GM23248 (cell line): ENCODE measurements at places on chromosomes 12 and 14. TPM values are rescaled to one million over a fixed set of nuclear protein-coding genes. Genes with fewer than 3 reads are reported as not detected.

- DNase-seq = peak; percentile 89
These were observed 861 bp downstream of the IL26 start for GRCh38 chr12:68224613-68225285.

- no peak for DNase-seq
These were observed 23.2 kb upstream of the CCNT1 start for GRCh38 chr12:48739618-48740269.

- peak; percentile 64 for DNase-seq
These were observed 163.5 kb upstream of the NEDD1 start for GRCh38 chr12:96743606-96744005.

GRCh38 chr14:27372771-27373170 lies 774.9 kb upstream of the NOVA1 start:
- no peak for DNase-seq

- no peak for DNase-seq
These were observed 154.4 kb downstream of the FUT8 start for GRCh38 chr14:65566820-65567522.

DNA sequence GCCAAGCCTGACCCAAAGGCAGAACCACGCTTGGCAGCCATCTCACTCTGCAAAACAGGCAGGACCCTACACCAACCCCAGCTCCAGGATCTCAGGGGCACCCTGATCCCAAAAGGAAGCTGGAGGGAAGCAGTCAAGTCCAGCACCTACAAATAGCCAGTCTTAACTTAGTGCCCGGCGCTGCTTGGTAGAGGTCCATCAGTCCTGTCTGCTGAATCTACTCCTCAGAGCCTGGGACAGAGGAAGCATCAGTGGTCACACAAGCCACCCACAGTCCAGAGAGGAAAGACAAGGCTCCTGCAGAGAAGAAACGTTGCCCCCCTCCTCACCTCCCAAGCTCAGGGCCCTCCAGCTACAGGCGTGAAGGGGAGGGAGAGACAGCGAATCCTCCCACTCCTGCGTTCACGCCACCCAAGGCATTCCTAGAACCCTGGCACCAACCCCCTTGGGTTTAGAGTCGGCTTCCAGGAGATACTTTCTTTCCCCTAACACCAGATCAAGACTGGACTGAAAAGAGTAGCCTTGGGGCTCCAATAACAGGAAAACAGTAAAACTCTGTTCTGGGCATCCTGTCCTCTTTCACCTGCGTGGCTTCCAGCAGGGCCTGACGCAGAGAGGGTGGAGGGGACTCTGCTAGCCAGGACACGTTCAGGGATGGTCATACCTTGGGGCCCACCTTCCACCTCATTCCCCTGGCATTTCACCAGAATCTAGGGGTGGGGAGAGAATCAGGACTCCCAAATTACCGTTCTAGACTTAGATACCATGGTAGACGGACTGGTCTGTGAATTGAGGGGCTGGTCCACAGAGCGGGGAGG lies 1.2 kb downstream of the PXN start:
- DNase-seq = peak; percentile 58

Gene RPS6KA5
- under 0.01 and 1.2 TPM in 2 replicates for total RNA-seq

- DNase-seq = no peak
These were observed 23.5 kb upstream of the HIP1R start for GRCh38 chr12:122811777-122812176.

Gene SLCO1A2
- not detected in 2 replicates for total RNA-seq

DNA sequence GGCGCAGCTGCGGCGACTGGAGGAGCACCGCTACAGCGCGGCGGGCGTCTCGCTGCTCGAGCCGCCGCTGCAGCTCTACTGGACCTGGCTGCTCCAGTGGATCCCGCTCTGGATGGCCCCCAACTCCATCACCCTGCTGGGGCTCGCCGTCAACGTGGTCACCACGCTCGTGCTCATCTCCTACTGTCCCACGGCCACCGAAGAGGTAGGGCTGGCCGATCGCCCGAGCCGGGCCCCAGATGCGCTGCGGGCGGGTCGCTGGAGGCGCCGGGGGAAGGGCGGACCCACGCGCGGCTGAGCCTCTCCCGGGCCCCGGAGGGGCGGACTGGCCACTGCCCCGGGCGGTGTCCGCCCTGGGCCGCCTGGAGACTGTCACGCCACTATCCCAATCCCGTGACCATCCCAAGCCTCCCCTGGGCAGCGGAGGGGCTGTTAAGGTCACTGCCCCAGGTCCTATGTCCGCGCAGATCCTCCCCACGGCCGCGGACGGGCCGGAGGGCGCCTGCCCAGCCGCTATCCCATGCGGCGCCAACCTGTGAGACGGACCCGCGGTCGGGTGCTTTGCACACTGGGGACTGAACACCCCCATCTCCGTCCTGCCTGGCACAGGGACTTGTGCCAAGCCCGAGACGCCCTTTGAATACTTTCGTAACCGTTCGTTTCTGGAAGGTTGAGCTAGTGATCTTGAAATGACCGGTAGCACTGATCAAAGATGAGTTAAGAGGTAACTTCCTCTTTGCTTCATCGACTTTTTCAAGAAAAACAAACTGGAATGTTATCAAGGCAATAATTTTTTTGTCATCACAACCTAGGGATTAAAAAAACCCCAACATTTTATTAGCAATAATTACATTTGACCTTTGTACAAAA lies 725 bp downstream of the CHPT1 start:
- peak; percentile 61 for DNase-seq

Gene ASB2
- total RNA-seq = not detected in 2 replicates

Gene DAO
- not detected in 2 replicates for total RNA-seq
